GM23248 (cell line): ENCODE measurements at places on chromosomes 4 and X. TPM values are rescaled to one million over a fixed set of nuclear protein-coding genes. Genes with fewer than 3 reads are reported as not detected.

DNA sequence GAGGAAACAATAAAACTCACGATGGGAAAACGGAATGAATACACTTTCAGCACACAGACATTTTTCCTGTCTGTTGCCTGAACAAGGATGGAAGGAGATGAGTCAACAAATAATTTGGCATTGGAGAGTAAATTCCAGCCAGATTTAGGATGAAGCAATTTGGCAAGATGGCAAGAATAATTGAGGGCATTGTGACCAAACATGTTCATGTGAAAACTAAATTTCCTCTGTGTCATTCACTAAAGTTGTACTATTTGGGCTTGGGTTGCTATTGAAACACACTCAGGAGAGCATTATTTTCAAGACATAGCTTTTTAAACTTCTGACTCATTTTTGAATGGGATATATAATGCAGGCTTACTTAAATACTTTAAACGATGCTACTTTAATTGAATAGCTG, 1614.4 kb downstream of the PCDH19 start:
- DNase-seq, result peak; percentile 1

DNA sequence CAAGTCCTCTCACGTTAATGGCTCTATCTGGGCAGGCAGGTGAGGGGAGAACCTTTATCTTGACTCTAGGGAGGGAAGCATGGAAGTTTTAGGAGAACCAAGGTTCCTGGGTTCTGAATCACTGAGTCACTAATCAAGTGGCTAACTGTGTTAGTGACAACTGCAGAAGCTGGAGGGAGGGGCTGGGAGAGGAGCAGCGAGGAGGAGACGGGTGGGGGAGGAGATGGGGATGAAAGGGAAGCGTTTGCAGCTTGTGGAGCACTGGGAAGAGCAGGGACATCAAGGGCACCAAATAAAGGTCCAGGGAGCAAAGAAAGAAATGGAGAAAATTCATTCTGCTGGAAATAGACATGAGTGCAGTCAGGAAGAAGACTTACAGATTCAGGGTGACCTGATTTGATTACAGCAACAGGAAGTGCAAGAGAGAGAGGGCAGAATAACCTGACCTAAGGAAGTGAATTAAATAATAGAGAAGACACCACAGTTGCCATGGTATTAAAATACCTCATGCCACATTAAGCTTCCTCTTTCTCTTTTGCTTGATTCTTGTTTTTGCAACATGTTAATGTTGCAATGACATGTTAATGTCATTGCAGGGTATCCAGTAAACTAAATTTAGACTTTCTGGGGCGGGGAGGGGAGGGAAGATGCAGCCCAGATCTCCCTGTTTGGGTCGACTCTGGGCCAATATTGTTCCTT, 4.5 kb upstream of the SETD7 start:
- DNase-seq, result no peak

DNA sequence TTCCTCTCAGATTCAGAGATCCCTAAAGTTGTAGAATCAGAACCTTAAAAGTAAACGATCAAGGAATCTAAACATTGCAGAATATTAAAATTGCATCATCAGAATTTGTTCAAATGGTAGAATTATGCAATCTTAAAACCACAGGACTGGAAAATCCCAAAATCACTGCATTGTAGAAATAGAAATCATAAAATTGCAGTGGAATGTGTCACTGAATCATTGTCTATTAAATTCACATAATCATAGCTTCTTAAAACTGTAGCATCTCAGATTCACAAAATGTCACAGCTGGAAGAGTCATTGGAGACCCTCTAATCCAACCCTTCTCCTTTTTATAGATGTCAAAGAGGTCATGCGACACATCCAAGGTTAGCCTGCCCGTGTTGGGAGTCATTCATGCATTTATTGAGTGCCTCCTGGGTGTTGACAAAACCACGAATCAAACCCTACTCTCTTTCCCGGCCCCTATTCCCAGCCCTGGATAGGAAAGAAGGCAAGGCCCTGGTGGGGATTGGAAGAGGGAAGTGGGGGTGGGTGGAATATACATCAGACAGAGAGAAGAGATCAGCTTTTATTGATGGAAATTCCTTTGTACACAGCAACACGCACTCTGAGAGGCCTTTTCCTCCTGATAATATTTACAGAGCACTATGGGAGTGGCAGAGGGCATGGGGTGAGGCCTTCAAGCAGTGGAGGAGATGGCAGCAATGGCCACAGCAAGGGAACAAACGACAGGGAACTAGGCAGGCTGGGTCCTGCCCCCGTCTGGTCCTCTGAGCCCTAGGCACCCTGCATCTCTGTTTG, 15.4 kb downstream of the IQSEC2 start:
- peak; percentile 75 for DNase-seq

DNA sequence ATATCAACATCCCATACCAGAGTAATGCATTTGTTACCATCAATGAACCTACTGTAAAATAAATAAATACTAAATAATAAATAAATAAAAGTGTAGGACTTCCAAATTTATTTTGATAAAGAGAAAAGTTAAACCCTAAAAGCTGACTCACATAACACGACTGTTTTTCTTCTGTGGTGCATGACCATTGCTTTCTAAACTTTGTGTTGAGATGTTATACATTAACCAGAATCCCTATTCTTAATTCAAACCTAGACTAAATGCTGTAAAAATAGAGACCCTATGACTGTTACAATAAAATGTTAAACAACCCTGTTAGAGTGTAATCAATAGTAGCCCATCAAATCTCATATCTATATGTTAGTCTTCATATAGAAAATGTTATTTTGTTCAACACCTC, 20.9 kb upstream of the PRMT9 start:
- no peak for DNase-seq

- peak; percentile 12 for DNase-seq
Measured at GRCh38 chrX:55488006-55488592, 1.5 kb downstream of the USP51 start.

- no peak for DNase-seq
Measured at GRCh38 chrX:47628982-47629381, 748 bp downstream of the CFP start.

DNA sequence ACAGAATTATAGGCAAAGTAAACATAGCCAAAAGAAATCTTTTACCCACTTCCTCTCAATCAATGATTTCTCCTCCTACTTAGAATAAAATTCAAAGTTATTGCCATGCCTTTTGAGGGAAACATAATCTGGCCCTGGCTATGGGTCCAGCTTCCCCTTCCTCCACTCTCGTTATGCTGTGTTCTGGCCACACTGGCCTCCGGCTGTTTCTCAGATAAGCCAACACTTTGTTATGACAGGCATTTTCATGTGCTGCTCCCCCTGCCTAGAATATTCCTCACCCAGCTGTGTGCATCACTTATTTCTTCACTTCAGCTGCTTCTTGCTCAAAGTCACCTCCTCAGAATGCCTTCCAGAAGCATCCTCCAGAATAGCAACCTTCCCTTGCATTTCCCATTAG, 386.6 kb upstream of the AADAT start:
- DNase-seq, result peak; percentile 4

GRCh38 chr4:175271010-175271630, 353.0 kb downstream of the ADAM29 start:
- DNase-seq, result no peak

DNA sequence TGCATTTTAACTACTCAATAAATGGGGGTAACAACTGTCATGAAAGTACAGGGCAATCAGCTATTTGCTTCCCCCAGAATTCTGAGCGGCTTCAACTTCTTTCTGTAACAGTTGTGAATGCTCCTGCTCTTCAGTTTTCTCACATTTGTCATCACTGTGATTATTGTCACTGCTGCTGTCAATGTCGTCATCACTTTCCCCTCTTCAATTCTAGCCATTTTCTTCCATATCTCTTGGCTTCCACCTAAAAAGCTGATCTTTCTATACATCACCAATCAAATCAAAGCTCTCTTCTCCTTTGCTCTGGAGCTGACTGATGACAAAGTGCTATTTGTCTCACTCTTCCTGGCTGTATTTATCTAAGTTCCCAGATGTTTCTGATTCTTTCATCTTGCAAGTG, 125.6 kb downstream of the COMMD8 start:
- DNase-seq, result no peak

DNA sequence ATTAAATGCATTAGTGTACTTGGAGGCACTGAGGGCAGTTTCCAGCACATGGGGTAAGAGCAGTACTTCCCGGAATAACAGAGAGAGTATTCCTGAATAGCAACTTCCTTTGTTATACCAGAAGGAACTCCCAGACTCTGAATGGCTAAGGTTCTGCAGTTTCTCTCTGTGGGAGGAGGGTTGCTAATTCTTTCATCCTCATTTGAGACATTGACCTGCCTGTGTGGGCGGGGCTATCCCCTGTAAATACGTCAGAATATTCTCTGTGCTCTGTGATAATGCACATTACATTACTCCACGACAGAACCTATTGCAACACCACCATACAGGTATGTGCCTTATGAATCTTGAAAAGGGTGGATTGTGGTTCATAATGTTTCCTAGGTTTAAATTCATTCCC, 52.7 kb downstream of the SPINK2 start:
- no peak for DNase-seq

- no peak for DNase-seq
Measured at GRCh38 chr4:76096076-76096475, 21.6 kb downstream of the ART3 start.

- DNase-seq, result no peak
Measured at GRCh38 chr4:148740701-148741100, 298.5 kb upstream of the NR3C2 start.

DNA sequence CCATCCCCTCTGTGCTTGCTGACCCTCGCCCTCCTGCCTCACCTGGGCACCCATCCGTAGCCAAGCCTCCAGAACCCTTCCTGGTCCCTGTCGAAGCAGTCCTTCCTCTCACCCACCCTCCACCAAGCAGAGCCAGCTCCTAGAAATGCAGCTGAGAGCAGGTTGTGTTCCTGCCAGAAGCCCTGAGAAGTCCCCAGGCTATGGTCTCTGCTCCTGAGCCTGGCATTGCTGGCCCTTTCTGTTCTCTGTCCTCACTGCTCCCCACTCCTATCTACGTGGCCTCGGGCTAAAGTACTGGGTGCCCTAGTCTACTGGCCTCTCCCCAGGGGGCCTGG, 2.1 kb upstream of the CPZ start:
- no peak for DNase-seq

DNA sequence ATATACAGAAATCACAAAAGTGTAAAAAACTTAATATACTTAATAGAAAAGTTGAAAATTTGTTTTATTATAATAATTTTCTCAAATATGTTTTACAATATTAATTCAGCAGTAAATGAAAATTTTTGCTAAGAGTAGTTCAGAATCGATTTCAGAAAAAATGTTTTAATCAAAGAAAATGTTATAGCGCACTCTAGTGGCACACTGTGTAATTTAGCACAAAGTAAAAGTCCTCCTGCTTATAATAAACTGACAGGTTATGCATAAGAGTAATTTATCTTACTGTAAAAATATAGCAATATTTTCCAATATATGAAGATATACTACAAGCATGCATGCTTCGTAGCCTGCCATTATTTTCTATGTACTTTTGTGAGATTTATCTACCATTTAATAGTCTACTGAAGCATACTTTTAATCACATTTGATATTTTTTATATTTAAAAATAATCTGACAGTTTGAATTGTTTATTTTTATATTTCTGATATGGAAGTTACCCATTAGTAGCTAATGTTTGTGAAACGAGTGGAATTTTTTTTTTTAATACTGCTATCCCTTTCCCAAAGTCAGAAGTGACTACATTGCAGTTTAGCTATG, 217.9 kb upstream of the KLHL4 start:
- peak; percentile 12 for DNase-seq

- no peak for DNase-seq
Measured at GRCh38 chr4:124804041-124804440, 91.5 kb upstream of the ANKRD50 start.

DNA sequence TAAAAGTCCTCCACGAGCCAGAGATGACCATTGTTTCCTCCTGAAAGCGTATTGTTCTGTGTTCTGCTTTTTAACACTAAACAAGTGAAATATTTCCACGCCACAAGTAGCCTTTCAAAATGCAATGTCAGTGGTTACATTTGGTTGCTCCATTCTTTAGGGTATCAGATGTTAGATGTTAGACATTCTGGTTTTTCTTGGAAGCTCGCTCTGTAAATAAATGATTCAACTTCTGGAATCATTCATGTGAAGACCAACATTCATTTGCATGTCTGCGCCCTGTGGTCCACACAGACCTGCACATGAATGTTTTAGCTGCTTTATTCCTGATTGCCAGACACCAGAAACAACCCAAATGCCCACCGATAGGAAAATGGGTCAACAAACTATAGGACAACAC, 38.0 kb upstream of the HELT start:
- DNase-seq, result no peak

DNA sequence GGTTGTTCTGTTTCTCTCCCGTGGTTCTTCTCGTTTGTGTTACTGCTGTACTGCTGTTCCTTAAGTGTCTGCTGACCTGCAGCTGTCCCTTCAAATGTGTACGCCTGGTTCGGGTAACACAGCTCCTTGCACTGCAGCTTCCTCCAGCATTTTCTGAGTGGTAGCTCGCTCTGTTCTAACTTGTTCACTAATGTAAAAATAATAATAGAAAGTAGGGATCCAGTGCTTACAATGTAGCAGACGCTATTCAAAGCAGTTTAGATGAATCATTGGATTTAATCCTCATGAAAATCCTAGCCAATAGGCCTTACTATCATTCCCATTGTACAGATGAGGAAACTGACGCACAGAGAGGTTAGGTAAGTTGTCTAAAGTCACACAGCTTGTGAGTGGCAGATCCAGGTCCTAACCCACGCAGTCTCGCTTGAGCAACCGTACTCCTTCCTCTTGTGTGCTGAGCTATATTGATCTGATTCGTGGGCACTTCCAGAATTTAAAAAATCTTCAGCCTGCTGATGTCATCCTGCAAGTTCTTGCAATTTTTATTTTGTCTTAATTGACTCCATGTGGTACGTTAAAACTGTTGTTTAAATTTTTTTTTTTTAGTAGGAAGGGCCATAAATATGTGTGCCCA, 448.2 kb upstream of the FAT1 start:
- DNase-seq, result peak; percentile 76

DNA sequence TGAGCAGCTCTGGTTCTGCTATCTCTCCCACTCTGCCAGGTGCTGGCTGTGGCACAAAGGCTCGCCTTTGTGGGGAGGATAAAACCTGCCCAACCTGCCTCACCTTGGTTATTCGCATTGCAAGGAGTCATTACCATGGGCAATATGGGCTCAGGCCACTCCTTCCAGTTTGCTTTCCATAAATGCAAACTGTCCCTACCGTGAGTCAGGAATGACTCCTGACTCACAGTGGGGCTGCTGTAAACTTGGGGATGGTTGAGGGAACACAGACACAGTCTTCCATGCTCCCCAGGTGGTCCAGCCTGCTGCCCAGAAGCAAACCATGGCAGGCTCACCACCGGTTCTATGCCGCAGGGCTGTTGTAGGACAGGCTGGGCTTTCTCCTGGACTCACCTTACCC, 36.1 kb downstream of the COQ2 start:
- DNase-seq, result no peak

RTL9 gene
- total RNA-seq, result 0.13 and 0.97 TPM in 2 replicates

VMA21 gene
- total RNA-seq, result 65.6 and 65.9 TPM in 2 replicates

FAM47A gene
- total RNA-seq, result not detected in 2 replicates

CFP gene
- 1.4 TPM in 1 of 2 replicates, not detected in the other for total RNA-seq

HMGB3 gene
- 6.5 and 12.1 TPM in 2 replicates for total RNA-seq

AREG gene
- 0.97 TPM in 1 of 2 replicates, not detected in the other for total RNA-seq

NOX1 gene
- total RNA-seq, result not detected in 2 replicates

PROM1 gene
- total RNA-seq, result not detected in 2 replicates

DDX53 gene
- not detected in 2 replicates for total RNA-seq

CBR4 gene
- total RNA-seq, result 9.9 and 10.4 TPM in 2 replicates

WAS gene
- total RNA-seq, result not detected in 2 replicates

PJA1 gene
- 25.2 and 26.6 TPM in 2 replicates for total RNA-seq
